ENCODE measurements at places on chromosomes 11 and 22.
A peak's percentile ranks its signal among the peaks of the same experiment; 100 is the strongest.

- no peak for DNase-seq
These were observed at the start of gene LMO2 for GRCh38 chr11:33891714-33892327. TSS of gene LMO2 (minus strand) at chr11:33892076. CDS start at chr11:33869716, 22,360 bp downstream.

- no peak for DNase-seq
These were observed 67.8 kb upstream of the DDI1 start for GRCh38 chr11:103968685-103969084.

DNA sequence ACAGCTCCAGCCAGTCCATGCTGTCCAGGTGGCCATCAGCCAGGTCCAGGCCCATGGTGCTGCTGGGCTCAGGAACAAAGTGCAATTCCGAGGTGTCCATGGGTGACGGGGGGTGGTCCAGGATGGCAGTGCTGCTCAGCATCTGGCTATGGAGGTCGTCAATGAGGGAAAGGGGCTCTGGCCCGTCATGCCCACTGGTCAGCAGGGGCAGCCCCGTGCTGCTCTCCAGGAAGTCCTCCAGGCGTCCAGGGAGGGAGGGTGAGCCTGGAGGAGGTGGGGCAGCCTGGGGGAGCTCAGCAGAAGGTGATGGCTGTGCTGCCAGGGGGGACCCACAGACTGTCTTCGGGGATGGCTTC, 41.1 kb downstream of the SGSM3 start:
- no peak for DNase-seq

GRCh38 chr11:58433638-58434203, 5.8 kb upstream of the OR5B2 start:
- DNase-seq = no peak

DNA sequence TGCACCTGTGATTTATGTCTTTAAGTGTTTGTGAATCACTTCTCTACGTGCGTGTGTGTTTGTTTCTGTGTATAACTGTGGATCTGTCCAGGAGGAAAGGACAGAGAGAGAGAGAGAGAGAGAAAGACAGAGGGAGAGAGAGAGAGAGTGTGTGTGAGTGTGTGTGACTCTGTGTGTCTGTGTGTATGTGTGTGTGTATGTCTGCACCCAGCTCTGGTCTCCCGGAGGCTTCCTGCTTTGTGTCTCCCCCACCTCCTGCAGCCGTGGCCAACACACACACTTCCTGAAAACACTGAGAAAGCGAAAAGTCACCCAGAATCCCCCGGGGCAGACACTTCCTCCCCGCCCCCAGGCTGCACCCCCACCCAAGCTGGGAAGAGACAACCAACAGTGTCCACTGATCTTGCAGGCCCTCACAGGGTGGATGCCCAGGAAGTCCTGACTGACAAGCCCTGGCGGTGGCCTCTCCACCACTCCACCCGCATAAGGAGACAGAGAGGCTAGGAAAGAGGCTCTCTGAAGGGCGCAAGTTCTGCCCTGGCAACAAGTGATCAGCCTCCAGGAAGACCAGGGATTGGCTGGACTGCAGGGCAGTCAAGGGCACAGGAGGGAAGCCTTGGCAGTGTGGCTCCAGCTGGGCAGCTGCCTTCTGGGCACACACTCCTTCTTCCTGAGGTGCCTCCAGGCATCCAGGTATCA, 30.0 kb downstream of the ARAP1 start:
- peak; percentile 79 for DNase-seq

- peak; percentile 5 for DNase-seq
These were observed 1458.6 kb upstream of the TENM4 start for GRCh38 chr11:80899381-80899780.

GRCh38 chr11:119742263-119742861, 13.4 kb upstream of the NECTIN1 start:
- DNase-seq = no peak

GRCh38 chr11:33454264-33454663, 197.1 kb downstream of the HIPK3 start:
- DNase-seq = no peak

- no peak for DNase-seq
These were observed 3.4 kb upstream of the RCOR2 start for GRCh38 chr11:63920126-63920938.

DNA sequence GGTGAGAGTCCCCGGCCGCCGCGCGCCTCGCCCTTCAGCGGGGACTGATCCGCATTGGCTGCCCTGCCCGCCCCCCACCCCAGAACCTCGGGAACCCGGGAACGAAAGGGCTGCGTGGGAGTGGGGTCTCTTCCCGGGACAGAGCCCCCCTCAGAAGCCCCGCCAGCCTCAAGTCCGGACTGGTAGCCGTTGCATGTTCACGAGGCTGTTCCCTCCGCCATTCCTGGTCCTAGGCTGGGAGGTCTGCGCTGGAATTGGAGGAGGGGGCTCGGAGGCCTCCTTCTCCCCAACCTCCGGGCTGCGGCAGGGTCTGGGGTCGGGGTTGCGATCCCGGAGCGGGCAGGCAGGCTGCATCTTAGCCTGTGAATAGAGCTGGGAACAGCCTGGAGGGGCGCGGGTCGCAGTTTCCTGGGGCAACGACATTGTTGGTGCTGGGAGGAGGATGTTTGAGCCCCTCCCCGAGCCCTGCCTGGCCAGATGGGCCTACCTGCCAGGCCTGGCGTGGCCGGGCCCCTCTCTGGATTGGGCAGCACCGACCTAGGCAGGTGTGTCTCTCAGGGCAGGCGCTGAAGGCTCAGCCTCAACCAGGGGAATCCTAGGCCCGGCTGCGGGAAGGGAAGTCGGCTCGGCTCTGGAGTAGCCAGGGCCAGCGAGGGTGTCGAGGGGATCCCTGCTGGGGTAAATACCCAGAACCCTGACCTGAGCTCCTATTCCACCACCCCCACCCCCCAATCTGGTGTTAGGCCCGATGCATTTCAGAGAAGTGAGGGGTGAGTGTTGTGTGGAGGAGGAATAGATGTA, 670 bp downstream of the MAPK8IP1 start:
- DNase-seq = no peak

DNA sequence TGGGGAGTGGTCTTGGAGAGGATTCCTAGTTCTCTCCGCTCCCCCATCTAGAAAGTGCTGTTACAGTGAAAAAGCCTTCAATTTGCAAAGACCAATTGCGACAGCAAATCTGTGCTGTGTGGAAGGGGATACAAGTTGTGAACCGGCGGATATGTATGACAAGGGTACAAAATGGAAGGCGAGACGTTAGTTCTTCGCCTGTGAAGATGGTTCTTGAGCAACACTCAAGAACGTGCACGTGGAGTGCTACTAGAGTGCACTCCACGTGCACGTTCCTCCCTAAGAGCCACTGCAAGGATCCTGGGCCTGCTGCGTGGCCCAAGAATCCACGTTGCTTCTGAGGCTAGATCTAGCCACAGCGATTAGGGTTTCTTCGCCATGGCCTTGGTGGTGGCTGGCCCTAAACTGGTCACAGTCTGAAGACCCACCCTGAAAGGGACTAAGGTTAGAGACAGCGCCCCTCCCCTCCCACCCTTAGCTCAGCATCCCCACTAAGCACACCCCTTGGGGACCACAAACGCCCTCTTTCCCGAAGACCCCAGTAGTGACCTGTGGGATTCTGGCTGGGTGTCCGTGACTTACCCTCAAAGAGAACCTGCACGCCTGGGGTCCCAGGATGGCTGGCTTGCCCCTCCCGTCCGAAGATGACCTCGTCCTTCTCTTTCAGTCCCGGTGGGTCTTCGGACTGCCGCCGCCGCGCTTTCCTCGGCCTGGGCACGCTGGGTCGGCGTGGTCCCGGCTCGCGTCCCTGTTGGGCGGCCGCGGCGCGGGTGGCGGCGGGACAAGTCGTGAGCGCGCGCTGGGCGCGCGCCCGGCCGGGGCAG, 519 bp upstream of the PDE3B start:
- DNase-seq = no peak

DNA sequence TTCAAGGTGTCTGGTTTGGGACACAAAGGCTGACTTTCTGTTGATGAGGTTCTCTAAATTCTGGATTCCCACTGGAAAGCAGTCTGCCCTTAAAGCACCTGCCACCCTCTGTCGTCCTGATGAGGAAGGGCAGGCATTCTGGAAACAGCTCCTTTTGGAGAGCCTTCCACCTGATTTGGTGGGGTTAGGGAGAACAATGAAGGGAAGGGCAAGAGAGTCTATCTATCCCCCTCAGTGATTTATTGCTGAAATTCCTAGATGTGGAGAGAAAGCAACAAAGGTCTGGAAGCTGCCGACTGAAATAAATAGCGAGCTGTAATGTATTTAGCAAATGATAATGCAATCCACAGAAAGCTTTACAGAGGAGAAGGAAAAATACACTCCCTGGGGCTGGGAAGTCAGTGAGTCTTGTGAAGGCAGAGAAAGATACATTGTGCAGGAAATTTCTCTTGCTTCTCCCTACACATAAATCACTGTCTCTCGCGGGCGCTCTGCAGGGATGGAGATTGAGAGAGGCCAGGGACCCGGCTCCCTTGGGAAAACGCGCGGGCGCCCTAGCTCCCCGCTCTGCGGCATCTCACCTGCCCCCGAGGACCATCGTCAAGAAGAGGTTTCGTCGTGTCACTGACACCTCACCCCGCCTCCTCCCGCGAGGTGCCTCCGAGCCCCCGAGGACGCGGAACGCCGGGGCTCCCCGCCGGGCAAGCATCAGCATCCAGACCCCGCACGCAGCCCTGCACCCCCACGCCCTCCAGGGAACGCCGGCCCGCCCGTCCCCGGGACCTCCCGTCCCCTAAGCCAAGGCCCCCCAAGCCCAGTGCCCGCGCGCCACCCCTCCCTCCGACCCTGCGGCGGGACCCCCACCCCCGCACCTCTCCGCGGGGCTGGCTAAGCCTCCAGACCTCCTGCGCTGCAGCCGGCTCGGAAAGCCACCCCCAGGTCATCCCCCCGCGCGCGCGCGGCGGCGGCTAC, 673 bp downstream of the CDON start:
- no peak for DNase-seq

DNA sequence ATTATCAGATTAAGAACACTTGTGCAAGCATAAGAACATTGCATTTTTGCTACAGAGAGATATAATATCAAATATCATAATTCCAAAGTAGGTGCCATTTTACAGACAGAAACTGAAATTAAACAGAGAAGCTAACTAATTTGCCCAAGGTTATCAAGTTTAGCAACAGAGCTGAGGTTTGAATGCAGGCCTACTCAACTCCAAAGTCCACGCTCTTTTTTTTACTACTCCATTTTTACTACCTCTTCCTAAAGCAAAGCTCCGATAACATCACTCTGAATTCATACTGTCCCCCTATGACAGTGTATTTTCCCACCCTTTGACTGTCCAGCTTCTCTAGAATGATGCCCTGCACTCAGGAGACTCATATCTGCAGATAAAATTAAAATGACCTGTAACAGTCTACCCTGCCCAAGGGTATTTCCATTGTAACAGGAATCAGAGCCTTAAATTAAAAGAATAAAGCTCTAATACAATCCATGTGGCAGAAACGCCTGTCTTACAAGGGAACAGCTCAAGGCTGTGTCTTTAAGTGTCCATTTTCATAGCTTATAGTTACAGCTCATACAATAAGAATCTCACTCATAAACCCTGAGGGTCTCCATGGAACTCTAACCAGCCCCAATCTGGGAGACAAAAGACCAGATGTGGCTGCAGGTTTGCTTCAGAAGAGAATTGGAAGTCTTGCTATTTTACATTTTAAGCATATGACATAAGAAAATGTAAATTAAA, 36.8 kb downstream of the ALG9 start:
- DNase-seq = no peak

GRCh38 chr22:36221799-36222751, 17.3 kb downstream of the APOL2 start:
- peak; percentile 51 for DNase-seq

DNA sequence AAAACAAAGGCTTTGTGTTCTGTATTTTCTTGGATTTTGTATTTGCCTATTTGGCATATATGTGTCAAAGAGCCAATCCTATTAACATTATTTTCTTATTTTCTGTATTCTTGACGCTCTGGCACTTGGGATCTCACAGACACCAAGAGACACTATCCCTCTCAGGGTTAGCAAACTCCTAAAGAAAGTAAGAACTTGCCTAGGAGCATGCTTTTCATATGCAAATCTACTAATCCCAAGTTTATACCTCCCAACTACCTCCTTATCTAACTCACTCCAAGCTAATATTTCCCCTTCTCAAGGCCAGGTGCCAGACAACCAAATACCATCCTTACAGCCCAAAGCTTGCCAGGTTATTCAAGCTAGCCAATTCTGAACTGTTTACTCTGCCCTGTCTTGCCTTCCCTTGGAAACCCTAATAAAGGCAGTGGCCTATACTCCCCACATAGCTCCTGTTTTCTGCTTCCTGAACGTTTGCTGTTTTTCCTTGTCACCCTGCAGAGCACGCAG, 455.4 kb upstream of the ANO3 start:
- no peak for DNase-seq

DNA sequence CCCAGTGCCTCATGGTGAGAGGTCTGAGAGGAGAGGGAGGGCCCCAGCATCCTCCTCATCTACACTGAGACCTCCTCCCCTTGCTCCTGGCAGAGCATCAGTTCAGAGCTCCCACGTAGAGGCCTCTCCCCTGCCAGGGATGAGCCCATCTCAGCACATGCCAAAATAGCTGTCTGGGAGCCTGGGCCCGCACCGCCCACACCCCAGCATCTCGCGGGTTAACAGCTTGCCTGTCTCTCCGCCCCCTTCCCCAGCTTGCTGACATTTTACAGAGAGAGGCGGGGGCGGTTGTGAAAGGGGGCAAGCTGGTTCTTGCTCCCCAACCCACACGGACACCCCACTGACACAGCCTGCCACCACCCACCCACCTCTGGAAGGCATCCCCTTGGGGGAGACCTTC, 6.4 kb downstream of the DGKZ start:
- DNase-seq = no peak

DNA sequence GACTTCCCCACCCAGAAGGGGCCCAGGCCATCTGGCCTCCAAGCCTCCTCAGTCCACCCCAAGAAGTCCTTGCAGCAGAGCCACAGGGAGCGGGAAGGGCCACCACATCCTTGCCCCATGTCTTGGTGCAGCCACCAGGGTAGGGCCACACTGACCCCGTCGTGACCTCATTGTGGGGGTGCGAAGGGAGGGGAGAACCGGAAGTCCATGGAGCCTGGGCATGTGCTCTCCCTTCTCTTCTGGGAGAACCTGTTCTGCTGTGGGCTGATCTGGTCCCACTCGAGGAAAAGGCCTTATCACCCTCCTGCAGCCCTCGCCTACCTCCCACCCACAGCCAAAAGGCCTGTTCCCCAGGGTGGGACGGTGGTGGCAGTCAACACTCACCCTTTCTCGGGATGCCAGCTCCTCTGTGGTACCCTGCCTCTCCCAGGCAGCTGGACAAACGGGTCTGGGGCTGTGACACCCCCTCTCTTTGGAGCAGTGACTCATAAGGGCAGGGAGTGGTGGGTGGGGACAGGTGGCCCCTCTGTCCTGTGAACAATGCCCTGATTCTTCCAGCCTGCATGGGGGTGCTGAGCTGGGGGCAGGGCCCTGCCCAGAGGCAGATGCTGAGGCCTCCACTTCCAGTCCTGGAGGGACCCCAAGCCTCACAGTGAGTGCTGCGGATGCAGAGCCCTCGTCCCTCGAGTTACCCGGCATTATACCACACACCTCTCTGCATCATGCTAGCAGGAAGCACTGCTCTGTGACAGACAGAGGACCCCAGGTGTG, 14.6 kb upstream of the CTSD start:
- peak; percentile 30 for DNase-seq

DNA sequence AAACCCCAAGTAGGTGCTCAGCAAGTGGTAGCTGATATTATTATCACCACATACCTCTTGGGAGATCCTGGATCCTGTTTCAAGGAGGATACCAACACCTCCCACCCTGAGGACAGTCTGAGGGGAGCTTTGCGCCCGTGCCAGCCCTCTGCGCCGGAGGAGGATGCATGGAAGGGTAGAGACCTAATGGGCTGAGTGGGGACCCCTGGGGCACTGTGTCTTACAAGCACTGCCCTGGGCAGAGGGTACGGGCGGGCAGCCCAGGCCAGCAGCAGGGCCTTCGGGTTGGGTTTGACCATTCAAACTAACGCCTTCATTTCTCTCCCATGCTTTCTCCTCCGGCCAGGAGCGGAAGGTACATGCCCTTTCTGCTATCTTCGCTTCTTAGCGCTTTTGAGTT, 26.3 kb downstream of the MYBPC3 start:
- no peak for DNase-seq

Measured in HT1080 (cell line).